Spleen (tissue), 13 donors: ENCODE measurements at places on chromosomes 1 and 21. TPM values are rescaled to one million over a fixed set of nuclear protein-coding genes. Genes with fewer than 3 reads are reported as not detected.

FASLG gene
- polyA plus RNA-seq, result 0.50 TPM

PALMD gene
- 5.4 TPM for polyA plus RNA-seq

ANKRD13C gene
- polyA plus RNA-seq, result 7.4 TPM

SMIM11 gene
- polyA plus RNA-seq, result 3.7 TPM

AUNIP gene
- 0.61 TPM for polyA plus RNA-seq

CELA3A gene
- 0.94 TPM for polyA plus RNA-seq

F13B gene
- polyA plus RNA-seq, result not detected

SPRR2B gene
- not detected for polyA plus RNA-seq

MYOM3 gene
- polyA plus RNA-seq, result 0.06 TPM

SYCP1 gene
- not detected for polyA plus RNA-seq

ALDH9A1 gene
- 33.0 TPM for polyA plus RNA-seq

RHD gene
- polyA plus RNA-seq, result 0.03 TPM

FMO5 gene
- 2.8 TPM for polyA plus RNA-seq

HPCA gene
- polyA plus RNA-seq, result 0.33 TPM

NBPF6 gene
- not detected for polyA plus RNA-seq

SDHC gene
- 87.9 TPM for polyA plus RNA-seq

C1orf185 gene
- polyA plus RNA-seq, result not detected
